Cortex of kidney (tissue), 1 donor: ENCODE measurements at places on chromosomes 1 and 21.

GRCh38 chr1:39080831-39081270 lies 54.7 kb downstream of the NDUFS5 start:
- DNase-seq, result no peak

DNA sequence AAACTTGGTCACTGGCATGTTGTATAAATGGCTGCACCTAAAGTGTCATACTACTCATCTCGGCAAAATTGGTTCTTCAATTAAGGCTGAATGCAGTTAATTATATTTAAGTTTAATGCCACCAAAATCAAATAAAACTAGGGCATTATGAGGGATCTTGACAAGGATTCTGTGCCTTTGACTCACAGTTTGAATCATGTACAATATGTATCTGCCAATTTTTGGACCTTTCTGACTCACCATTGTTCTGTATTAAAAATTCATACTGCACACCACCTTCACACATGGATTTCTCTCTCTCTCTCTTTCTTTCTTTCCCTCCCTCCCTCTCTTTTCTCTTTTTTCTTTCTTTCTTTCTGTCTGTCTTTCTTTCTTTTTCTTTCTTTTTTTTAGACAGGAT lies 14.1 kb upstream of the STXBP3 start:
- DNase-seq, result no peak

- no peak for DNase-seq
Measured at GRCh38 chr1:52713590-52713989, 12.7 kb upstream of the ZYG11B start.

- DNase-seq, result no peak
Measured at GRCh38 chr1:178137238-178137637, 43.3 kb downstream of the RASAL2 start.
